Skeletal muscle cell (primary cell): ENCODE measurements at places on chromosomes 2 and 18.

GRCh38 chr2:39584283-39584965, 81.3 kb upstream of the TMEM178A start:
- peak; percentile 76 for DNase-seq

DNA sequence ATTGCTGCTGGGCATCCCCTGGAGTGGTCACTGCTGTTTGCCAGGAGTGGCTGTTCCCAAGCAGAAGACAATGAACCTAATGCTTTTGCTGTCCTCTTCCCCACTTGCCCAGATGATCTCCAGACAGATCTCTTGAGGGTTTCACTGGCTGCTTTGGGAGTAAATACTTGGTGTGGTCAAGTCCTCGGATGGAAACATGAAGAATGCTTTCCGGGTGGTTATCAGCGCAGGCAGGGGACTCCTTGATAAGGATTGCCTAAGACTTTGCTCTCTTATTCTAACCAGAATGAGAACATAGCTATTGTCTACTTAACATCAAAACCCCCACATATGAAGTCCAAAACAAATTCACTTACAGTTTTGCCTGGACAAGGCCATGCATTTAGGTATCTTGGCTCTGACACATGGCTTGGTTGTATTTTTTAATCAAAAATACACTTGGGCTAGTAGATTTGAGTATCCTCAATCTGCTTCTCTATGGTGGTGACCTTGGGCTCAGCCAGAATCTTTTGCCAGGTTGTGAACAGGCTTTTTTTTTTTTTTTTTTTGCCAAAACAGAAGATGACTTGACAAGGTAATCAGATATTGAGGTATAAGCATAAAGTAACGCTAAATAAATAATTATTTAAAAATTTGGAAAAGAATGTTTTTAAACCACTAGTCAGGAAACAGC, 34.8 kb upstream of the MYO3B start:
- DNase-seq: no peak

DNA sequence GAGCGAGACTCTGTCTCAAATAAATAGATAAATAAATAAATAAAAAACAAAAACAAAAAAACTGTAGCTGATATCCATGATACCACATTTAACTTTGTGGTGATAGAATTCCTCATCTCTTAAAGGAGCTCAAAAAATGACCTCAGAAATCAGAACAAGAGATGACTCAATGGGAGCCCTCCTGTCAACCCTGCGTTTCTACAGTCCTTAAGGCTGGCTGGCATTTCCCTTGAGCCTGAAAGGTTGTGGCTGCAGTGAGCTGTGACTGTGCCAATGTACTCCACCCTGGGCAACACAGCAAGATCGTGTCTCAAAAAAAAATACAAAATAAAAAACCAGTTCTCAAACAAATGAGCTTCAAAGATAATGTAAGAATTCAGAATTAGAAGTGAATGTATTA, 40.4 kb downstream of the CHST9 start:
- no peak for DNase-seq

DNA sequence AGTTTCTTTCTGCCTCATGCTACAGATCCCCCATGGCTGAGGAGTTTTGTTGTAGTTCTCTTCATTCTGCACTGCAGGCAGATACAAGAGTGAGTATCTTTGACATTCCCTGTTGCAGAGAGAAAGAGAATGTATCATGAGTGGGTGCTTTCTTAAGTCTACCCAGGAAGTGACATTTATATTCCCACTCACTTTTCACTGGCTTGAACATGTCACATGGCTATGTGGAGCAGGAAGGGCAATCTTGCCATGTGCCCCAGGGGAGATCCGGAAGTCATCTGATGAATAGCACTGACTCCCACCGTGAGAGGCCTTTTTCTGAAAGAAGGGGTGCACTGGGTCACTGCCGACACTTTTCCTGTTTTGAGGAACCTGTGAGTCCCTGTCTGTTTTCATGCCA, 66.4 kb upstream of the BOD1L2 start:
- no peak for DNase-seq

GRCh38 chr2:108460345-108461037, 11.5 kb downstream of the GCC2 start:
- DNase-seq: no peak
